Stimulated activated CD4-positive, alpha-beta T cell treated with anti-CD3 and anti-CD28 coated beads, TNF-alpha, amount 100 ng/mL, for 24 hours (primary cell): ENCODE measurements at places on chromosomes 7 and 10.

GRCh38 chr10:129021594-129022304 lies 445.3 kb upstream of the MGMT start:
- no peak for DNase-seq

- DNase-seq = no peak
Measured at GRCh38 chr7:117993377-117994003, 120.2 kb upstream of the CTTNBP2 start.

DNA sequence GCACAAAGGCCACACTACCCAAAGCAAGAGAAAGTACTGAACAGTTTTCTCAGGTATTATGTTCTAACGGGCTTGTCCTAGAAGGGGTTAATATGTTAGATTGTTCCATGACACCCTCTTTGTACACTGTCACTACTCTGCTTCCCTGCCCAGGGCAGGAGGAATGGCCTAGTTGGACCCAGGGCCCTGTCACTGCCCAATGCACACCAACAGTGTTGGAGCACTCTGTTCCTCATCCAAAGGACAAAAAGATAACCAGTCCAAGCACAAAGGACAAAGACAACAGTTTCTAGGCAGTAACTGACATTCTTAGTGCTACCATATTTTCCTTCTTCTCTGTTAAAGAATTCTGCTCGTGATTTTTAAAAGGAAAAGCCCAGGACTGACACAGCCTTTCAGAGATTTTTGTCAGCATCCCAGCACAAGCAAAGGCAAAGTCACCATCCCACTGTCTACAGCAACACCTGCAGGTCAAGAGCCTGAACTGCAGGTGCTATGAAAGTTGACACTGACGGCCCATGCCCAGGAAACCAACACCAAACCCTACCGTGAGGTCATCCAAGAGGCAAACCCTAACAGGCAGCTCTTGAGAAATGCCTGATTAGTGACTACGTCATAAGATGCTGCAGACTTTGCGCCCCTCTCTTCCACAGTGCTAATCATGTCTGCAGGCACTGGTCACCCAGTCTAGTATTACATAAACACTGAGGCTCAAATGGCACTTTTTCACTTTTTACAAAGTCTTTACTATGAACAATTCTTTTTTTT lies 13.2 kb downstream of the NUDCD3 start:
- DNase-seq = peak; percentile 51

DNA sequence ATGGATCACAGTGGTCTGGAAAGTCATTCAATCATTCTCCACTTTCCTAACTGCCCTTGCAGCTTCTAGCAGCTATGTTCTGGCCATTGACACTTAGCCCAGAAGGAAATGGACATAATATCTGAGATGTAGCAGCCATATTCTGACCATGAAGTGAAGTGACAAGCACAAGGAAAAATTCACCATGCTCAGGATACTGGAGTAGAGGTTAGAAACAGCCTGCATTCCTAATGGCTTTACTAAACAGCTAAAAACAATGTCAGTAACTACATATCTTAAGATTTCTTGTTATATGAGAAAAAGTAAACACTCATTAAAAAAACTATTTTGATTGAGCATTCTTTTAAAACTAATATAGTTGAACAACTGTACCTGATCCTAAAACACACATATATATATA lies 443.8 kb downstream of the MAGI2 start:
- DNase-seq = no peak

DNA sequence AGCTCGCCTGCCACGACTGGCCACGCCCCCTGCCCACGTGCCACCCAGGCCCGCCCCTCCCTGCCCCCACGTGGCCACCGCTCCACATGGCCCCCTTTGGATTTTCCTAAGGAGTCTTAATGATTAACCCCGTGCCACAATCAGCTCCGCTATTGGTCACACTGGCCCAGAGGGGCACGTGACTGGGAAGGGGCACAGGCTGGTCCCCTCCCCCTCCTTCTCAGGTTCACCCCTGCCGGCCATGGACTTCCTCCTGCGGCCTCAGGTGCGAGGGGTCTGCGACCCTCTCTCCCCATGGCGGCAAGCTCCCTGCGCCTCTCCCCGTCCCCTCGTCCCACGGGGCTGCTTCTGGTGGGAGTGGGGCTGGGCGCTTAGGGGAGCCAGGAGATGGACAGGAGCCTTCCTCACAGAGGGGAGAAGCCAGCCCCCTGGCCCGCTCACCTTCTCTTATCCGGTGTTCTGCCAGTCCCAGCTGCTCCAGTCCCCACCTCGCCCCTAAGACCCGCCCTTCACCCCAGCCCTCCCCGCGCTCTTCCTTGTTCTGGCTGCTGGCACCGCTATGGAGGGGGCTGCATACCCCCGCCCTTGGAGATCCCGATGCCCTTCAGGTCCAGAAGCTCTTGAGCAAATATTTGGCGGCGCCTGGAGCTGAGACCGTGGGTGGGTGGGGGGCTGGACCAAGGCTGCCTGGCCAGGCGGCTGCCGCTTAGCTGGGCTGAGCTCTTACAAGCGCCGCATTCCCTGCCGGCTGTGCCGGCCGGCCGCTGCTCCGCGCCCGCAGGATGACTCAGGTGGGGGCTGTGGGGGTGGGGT lies 3.2 kb downstream of the SLC4A2 start:
- no peak for DNase-seq

DNA sequence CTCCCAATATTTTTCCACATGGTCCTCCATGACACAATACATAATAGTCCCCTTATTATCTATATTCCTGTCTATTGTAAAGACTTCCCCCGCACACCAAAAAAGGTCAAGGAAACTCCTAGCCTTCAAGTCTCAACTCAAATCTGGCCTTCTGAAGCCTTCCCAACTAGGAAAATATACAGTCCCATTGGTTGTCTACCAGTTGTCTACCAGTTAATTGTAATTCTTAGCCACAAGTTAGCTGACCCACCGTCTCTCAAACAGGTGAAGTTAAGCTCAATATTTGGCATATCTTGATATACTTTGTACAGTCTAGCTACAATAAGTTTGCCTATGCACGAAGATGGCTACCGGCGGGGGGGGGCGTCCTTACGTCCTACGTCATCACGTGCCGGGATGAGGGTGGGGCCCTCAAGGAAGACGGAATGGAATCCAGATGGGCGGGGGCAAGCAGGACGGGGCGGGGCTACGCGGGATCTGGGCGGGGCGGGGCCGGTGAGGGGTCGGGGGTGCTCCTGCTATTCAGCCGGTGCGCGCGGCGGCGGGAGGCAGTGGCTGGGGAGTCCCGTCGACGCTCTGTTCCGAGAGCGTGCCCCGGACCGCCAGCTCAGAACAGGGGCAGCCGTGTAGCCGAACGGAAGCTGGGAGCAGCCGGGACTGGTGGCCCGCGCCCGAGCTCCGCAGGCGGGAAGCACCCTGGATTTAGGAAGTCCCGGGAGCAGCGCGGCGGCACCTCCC lies at the start of gene AHR:
AHR (plus strand) TSS at position 551 of the 738 bp plus-strand sequence. CDS start 613 bp downstream, outside the sequence.
- DNase-seq = peak; percentile 85

GRCh38 chr7:36154255-36155212 lies 1.5 kb downstream of the EEPD1 start:
- DNase-seq = no peak

DNA sequence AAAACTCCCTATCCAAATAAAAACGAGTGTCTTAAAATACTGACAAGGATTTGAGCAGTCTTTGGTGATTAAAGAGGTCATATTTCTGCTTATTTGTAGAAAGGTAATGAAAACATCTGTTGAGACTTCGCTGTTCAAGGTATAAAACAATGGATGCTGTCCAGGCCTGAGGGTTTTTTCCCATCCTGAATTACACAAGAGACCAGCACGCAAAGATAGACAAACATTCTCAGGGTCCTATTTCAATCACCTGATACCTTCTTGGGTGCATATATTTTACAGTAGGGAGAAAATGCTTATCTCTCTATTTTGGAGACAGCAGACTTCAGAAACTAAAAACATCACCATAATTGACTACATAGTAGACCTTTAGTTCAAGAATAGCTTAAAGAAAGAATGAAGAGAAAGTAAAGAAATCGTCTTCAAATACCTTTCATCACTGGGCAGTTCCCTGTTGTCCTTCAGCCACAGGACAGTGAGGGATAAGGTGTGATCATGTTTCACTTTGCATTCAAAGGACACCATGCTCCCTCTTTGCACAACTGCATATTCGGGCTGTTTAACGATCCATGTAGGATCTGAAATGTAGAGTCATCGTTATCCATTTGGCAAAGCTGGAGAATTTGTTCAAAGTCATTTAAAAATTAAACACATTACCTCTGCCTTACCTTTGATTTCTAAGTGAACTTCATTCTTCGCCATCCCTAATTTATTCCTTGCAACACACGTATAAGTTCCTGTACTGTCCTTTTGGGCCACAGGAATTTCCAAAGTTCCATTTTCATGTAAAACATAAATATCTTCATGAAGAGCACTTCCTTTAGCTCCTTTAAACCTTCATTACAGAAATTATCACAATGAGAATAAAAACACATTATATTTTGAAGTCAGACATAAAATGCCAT lies 63.7 kb upstream of the LAMB4 start:
- no peak for DNase-seq

DNA sequence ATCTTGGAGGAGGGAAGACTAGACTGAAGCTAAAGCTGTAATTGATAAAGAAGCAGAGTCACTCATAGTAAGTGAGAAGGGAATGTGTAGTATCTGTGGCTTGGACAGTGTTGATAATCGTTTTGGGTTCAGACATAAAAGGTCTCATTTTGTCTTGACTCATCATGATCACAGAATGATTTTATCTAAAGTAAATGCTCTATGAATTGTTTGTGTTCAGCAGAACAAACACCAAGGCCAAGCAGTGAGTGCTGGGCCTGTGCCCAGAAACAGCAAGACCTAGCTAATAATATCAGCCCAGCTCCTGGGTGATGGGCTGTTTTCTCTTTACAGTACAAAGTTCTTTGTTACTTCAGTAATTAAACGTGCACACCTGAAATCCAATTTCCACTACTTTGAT lies 26.7 kb upstream of the CD36 start:
- DNase-seq = no peak

DNA sequence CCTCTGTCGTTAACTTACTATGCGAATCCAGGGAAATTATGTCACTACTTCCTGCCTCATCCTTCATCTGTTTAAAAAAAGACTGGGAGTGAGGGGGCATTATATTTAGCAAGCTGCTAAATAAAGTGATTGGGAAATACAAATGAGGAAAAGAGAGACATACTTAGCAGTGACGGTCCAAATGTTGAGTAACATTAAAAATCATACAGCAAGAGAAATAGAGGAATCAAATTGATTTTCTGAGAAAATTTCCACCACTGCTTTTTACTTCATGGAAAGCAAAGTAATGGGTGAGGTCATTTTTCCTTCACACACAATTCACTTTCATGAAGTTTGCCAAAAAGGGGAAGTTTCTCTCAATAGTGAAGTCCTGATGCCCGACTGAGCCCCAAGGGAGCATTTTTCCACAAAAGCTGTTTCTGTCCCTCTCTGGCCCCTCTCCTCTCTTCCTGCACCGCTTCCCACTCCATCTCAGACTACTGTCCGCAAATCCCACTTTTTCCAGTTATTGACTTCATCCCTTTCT lies 61.9 kb upstream of the ADO start:
- no peak for DNase-seq

GRCh38 chr7:128442356-128442755 lies 13.3 kb upstream of the HILPDA start:
- DNase-seq = no peak

GRCh38 chr7:139737221-139738100 lies 40.3 kb downstream of the HIPK2 start:
- DNase-seq = no peak

DNA sequence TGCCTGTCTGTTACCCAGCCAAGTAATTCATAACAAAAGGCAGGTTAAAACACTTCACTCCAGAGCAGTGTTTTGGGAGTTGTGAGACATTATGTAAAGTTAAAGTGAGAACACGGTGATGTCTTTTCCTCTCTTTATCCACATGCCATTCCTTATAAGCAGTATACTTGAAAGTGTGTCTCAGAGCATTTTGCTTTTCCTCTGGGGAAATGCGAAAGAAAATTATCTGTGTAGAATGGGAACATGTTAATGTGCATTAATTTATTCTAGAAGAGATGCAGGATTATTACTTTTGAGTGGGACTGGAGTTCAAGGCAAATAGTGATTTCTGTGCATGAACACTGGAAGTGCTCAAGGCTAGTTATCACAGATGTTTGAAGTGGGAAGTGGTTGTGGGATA lies 170.4 kb downstream of the PLXDC2 start:
- no peak for DNase-seq

GRCh38 chr7:90777041-90777440 lies 180.9 kb downstream of the CDK14 start:
- DNase-seq = no peak

- DNase-seq = no peak
Measured at GRCh38 chr10:12321641-12322040, 27.7 kb upstream of the CAMK1D start.

DNA sequence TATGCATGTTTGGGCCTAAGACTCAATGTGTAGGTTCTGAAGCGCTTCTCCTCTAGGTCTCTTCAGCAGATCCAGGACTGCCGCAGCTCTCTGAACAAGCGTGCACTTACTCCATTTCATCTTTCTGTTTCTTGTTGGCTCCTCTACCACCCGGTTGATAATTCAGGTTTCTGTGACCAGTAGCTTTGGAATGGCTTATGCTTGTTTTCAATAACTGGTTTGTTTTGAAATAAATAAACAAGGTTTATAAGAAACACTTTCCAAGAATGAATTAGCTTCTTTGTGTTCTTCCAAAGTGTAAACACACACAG lies 1.5 kb downstream of the MDFIC start:
- DNase-seq = no peak

- peak; percentile 8 for DNase-seq
Measured at GRCh38 chr7:134327896-134328295, 11.2 kb upstream of the SLC35B4 start.

- no peak for DNase-seq
Measured at GRCh38 chr7:102042016-102042656, 224.7 kb downstream of the CUX1 start.

- no peak for DNase-seq
Measured at GRCh38 chr7:1087465-1087814, 473 bp upstream of the GPER1 start.

DNA sequence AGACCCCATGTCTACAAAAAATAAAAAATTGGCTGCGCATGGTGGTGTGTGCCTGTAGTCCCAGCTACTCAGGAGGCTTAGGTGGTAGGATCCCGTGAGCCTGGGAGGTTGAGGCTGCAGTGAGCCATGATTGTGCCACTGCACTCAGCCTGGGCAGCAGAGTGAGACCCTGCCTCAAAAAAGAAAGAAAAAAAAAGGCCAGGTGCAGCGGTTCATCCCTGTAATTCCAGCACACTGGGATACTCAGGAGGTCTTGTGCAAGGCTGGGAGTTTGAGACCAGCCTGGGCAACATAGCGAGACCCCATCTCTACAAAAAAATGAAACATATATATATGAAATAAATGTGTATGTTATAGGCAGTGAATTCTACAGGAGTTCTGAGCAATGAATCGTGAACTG lies 44.5 kb upstream of the UBE2H start:
- no peak for DNase-seq
